ENCODE measurements at places on chromosomes 2 and 18.

DNA sequence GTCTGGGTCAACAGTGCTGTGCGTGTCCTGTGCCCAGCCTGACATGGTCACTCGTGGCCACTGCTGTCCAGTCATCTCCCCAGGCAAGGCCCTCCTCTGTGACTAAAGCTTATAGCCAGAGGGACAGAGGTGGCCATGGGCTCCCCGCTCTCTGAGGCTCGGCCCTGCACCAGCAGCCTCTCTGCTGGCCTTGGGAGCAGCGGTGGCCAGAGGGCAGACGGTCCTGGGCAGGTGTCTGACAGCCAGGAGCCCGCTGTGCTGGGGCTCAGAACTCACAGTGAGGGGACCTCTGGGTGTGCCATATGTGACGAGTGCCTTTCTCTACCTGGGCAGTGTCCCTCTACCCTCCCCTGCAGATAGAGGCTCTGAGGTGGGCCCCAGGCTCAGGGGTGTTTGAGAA, 98.7 kb downstream of the FAM210A start:
- no peak for DNase-seq

GRCh38 chr18:50659091-50660003, 99.5 kb downstream of the MAPK4 start:
- DNase-seq, result no peak

GRCh38 chr2:140442319-140442718, 1662.1 kb upstream of the NXPH2 start:
- DNase-seq, result no peak

GRCh38 chr2:95505222-95505621, 20.7 kb upstream of the TRIM43B start:
- DNase-seq, result no peak

DNA sequence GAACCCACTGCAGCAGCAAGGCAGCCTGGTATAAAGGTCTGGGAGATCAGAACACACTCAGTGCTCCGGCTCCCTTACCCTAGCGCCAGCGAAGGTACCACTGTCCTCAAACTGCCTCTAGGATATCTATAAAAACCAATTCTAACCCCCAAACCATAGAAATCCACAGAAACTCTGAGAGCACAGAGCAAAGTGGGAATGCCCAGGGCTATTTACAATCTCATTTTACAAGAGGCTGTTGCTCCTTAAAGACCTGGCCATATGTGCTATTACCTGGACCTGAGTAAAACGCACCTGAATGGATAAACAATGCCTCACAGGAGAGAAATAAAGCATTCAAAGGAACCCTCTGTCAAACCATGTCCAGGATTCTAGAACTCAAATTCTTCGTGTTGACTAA, 4.3 kb downstream of the STK39 start:
- no peak for DNase-seq

Data from stimulated activated CD8-positive, alpha-beta memory T cell treated with anti-CD3 and anti-CD28 coated beads, Interleukin-4, amount 100 ng/mL, for 1 hour (primary cell).